EH (cell line): ENCODE measurements at places on chromosomes 16 and 17.

GRCh38 chr17:50693036-50693682 lies 14.6 kb downstream of the ANKRD40 start:
- peak; percentile 62 for DNase-seq

DNA sequence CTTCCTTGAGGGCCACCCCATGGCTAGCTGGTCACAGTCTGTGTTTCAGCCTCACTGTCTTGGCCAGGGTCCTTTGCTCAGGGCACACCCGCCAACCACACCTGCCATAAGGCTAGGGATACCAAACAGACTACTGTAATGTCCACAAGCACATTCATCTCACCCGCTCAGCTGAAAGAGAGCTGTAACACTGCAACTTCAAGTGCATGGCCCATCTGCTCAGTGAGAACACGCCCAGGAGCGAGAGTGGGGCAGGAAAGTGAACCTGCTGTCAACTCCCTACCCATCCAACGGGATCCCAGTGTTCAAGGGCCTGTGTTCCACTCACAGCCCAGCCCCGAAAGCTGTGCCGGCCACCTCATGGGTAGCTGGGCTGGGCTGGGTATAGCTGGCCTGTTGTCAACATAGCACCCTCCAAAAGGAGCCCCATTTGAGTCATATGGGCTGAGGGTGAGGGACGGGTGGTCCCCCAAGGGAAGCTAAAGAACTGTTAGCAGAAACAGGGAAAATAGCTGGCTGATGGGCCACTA lies 55.7 kb downstream of the SCNN1B start:
- no peak for DNase-seq

DNA sequence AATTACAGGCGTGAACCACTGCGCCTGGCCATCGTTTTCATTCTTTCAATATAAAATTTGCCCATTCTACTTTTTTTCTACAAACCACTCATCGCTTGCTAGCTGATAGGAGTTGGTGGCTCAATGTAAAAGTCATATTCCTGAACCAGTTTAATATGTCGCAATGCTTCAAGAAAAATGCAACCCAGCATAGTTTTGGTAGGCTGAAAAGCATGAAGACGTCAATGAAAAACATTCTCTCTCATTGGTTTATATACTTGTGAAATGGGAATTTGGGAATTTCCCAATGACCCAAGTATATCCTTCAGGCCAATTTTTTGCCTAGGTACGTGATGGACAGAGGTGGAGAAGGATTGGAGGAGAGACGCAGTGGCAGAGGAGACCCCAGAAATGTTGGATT lies 26.9 kb downstream of the USP43 start:
- DNase-seq: peak; percentile 30

DNA sequence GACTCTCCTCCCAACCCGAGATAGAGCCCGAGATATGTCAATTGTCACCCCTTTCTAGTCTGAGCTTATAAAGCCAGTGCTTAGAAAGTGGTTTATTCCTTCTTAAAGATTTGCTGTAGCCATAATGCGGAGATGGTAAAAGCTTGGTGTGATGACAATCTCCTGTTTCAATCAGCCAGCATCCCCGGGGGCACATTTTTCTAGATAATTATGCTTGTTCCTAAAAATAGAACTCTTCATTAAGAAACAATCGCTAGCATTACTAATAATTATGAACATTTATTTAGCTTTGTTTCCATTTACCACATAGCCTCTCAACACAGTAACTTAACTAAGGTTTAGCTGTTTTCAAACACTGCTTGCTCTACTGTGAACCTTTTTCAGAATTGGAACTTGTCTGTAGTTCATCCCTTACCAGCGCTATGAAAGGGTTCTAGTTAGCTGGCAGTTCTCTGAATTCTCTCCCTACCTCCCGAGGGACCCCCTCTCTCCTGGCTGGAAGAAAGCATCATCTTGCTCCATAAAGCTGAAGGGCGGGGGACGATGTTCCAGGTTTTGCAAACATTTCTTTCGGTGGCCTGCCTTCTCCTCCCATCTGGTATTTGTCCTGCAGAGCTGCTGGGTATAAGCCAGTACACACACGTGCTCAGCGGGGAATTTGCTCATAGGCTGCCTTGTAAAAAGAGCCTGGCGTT lies 922 bp upstream of the MRPL58 start:
- peak; percentile 79 for DNase-seq

- DNase-seq: no peak
Observed at GRCh38 chr16:27549464-27549745, 308 bp downstream of the GTF3C1 start.

DNA sequence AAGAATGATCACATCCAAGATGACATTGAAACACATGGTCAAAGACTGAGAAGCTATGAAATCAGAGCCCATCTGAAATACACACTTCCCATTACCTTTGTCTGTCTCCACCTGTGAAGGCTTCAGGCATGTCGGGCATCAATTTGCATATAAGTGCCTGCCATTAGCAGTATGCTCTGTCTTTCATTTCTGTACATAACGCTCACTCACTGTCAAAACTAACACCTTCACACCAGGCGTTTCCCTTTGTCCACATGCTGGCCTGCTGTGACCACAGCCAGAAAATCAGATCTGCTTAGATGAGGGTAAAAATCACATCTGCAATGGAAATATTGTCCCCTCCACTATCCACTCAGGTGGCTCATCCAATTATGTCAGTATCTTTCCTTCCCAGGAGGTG lies 524.8 kb downstream of the TOX3 start:
- DNase-seq: no peak

- peak; percentile 53 for DNase-seq
Observed at GRCh38 chr17:64278614-64279013, 15.6 kb upstream of the TEX2 start.

GRCh38 chr17:39928858-39929645 lies 1.5 kb downstream of the LRRC3C start:
- DNase-seq: peak; percentile 98

- DNase-seq: no peak
Observed at GRCh38 chr16:3949287-3949686, 68.8 kb upstream of the CREBBP start.

GRCh38 chr16:24667244-24667764 lies 62.1 kb upstream of the TNRC6A start:
- peak; percentile 7 for DNase-seq

- no peak for DNase-seq
Observed at GRCh38 chr17:43898446-43898845, 8.9 kb downstream of the MPP2 start.

- no peak for DNase-seq
Observed at GRCh38 chr17:6475411-6475810, 31.2 kb downstream of the PIMREG start.

DNA sequence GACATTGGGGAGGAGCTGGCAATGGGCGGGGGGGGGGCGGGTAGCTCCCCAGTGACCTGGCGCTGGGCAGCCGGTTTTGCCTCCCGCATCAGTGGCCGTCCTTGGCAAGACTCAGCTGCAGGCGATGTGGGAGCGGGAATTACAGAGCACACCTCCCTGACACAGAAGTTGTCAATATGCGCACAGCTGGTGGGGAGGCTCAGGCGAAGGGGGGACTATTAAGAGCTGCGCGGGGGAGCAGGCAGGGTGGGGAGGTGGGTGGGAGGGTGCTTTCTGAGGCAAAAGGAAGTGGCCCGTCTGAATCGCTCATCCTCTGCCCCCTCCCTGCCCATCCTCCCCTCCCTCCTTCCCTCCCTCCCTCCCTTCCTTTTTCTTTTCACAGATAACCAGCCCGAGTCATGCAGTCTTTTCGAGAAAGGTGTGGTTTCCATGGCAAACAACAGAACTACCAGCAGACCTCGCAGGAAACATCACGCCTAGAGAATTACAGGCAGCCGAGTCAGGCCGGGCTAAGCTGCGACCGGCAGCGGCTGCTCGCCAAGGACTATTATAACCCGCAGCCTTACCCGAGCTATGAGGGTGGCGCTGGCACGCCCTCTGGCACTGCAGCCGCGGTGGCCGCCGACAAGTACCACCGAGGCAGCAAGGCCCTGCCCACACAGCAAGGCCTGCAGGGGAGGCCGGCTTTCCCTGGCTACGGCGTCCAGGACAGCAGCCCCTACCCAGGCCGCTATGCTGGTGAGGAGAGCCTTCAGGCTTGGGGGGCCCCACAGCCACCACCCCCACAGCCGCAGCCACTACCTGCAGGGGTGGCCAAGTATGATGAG lies 44.0 kb downstream of the SREBF1 start:
- DNase-seq: peak; percentile 61

GRCh38 chr17:76667491-76667755 lies 23.9 kb upstream of the ST6GALNAC1 start:
- DNase-seq: no peak

DNA sequence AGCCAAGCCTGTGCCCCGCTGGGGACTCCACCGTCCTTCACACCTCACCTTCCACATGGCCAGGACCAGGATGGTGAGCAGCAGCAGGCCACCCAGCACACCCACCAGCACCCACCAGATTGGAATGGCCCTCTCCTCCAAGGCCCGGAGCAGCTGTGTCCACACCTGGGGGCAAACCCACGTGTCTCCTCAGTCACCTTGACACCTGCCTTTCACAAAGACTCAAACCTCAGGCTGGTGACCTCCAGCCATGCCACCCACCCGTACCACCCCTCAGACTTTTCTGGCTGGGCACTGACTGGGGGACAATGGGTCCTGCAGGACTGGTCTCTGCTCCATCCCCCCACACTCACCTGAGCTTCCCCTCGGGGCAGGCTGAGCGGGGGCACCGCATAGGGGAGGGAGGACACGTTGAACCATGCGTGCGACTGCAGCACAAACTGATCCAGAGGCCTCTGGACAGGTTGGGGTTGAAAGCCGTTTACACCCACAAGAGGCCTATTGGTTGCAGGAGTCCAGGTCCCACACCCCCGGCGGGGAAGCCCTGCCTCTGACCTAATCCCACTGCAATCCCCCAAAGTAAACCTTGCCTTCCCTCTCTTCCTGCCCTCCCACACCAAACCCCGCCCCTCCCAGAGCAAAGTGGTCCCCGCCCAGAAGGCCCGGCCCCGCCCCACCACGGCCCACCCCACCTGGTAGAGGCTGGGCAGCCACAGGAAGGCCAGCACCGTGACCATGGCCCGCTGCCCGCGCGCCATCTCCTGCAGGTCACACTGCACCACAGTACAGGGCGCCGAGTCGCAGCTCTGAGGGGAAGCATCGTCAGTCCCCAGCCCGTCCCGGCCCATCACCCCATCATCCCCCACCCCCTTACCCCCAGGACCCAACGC lies 10.9 kb upstream of the FAM171A2 start:
- no peak for DNase-seq

GRCh38 chr16:66212428-66212827 lies 154.1 kb upstream of the CDH5 start:
- DNase-seq: no peak

- DNase-seq: peak; percentile 20
Observed at GRCh38 chr17:64057701-64058263, 37.3 kb upstream of the ICAM2 start.

GRCh38 chr17:42754782-42755181 lies 6.2 kb upstream of the RAMP2 start:
- no peak for DNase-seq

GRCh38 chr16:66255647-66256046 lies 110.8 kb upstream of the CDH5 start:
- DNase-seq: no peak

DNA sequence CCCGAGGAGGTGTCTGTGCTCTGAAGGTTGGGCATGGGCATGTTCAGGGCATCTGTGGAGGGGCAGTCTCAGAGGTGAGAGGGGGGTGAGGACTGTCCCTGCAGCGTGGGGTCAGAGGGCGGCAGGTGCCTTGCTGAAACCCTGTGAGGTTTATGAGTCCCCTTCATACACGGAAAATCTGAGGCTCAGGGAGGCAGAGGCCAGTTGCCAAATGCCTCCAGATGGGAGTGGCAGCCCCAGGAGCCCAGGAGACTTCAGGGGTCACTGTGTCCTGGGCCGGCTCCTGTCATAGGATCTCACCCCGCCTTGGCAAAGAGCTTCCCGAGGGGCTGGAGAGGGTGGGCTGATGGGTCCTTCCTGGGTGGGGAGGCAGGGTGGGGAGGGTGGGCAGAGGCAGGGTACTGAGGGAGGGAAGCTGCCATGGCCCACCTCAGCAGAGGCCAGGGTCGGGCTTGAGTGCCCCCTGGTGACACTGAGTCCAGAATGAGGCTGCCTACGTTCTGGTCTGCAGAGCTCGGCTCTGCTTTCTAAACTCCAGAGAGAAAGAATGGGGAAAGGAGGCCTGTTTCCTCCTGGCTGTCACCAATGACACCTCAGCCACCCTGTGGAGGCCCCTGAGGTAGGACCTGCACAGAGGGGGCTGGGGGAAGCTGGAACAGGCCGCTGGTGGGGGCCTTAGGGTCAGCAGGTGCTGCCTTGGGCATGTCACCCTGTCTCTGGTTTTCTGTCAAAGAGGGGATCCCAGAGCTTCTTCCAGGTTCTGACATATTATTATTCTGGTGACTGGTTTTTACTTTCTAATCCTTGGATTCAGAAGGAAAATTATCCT lies 1.1 kb downstream of the LGALS9 start:
- DNase-seq: no peak

DNA sequence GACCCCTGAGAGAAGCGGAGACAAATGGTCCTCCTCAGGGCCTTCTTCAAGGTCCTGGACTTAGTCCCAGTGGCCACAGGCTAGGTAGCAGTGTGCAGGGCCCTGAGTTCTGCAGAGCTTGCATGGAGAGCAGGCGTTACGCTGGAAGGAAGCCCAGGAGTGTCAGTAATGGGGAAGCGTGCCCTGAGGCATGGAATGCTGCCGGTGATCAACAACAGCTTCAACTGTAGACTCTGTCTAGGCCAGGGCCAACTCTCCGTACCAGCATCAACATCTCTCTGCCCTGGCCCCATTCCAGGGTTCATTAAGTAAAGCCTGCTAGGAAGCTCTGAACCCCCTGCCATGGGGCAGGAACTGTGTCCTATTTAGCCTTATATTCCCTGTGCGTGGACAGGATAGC lies 568 bp upstream of the TNK1 start:
- peak; percentile 83 for DNase-seq

DNA sequence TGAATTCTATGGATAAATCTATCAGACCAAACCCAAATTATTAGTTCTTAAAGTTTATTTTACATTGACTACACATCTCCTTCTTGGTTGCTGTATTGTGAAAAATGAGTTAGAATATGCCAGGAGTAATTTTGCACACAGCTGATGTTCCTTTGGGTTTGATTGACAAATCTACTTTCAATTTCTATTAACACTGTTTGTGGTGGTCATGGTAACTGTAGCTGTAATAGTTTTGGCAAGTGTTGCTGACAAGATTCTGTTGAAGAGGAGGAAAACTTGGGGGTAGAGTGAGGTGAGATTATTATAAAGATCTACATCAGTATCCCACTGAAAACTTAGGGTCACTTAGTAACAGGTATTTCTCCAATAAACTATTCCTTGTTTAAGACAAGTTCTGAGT lies 30.3 kb downstream of the MRTFB start:
- DNase-seq: no peak

DNA sequence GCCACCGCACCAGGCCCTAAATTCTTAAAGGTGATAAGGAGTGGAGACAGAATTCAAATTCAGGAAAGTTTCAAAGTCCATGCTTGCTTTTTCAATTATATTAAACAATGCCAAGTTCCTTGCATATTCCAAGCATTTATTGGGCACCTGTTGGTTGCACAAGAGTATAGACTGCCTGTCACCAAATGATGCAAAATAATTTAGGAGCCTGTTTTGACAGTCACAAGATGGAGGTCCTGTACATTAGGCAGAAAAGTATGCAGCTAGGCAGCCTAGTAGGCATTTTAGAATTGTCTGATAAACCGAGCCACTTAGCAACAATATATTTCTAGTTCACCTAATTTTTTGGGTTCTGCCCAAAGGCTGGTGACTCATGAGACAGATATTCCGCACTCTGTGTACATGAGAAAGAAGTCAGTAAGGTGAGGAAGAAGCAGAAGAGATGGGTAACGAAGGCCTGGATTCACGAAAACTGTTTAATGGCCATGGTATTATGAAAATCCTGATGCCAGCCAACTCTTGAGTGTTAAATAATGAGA lies 7.3 kb downstream of the ACACA start:
- DNase-seq: no peak

- no peak for DNase-seq
Observed at GRCh38 chr17:9977180-9977575, 72.1 kb upstream of the RCVRN start.
